ENCODE measurements at places on chromosomes 6 and 20.

GRCh38 chr6:25070547-25071366, 135.0 kb upstream of the RIPOR2 start:
- DNase-seq = peak; percentile 85
- H3K36me3 ChIP-seq = no peaks in the 10 kb centered on the region
- no peak overlapping the region for H3K27ac ChIP-seq
- H3K27me3 ChIP-seq = no peaks in the 10 kb centered on the region

DNA sequence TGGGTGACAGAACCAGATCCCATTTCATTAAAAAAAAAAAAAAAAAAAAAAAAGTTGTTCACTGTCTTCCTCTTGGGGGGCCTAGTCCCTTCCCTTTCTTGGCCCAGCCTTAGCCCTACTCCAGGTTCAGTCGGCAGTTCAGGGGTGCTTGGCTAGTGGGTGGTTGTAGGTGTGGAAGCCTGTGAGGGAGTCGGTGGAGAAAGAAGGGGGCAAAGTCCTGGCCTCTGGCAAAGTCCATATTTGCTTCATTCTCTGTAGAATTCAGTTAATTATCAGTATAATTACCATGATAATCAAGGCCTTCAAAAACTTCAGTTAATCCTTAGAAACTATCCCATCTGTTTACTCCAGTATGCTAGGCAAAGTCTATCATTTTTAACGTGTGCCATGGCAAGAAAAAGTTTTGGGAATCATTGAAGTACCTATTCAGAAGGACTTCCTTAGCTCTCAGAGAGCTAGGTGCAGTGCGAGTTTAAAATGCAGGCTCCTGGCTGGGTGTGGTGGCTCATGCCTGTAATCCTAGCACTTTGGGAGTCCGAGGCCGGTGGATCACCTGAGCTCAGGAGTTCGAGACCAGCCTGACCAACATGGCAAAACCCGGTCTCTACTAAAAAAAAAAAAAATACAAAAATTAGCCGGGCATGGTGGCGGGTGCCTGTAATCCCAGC, 205.7 kb upstream of the ARG1 start:
- no peak overlapping the region for H3K27ac ChIP-seq
- H3K4me1 ChIP-seq = no peaks in the 10 kb centered on the region
- no peak for DNase-seq
- H3K27me3 ChIP-seq = no peaks in the 10 kb centered on the region
- no peak overlapping the region for H3K4me3 ChIP-seq
- no peaks in the 10 kb centered on the region for H3K36me3 ChIP-seq

DNA sequence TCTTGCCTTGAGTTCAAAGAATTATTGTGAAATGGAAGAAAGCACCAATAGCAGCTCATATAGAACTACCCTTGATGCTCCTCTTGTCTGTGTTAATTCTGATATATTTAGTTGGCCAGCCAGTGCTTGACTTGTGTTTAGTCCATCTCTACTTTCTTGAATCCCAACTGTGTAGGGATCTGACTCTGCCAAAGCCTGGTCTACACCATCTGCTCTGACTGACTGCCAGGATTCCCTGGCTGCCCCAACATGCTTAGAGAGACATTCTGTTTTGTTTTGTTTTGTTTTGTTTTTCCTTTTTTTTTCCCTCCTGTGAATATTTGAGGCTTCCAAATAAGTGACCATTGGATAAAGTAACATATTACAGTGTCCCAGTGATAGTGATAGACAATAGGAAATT, 953.7 kb upstream of the MANEA start:
- H3K36me3 ChIP-seq = no peaks in the 10 kb centered on the region
- no peak overlapping the region for H3K4me3 ChIP-seq
- no peaks in the 10 kb centered on the region for H3K4me1 ChIP-seq
- DNase-seq = no peak
- H3K27ac ChIP-seq = no peak overlapping the region
- H3K27me3 ChIP-seq = no peaks in the 10 kb centered on the region

- H3K4me3 ChIP-seq = no peak overlapping the region
- no peaks in the 10 kb centered on the region for H3K36me3 ChIP-seq
- H3K27ac ChIP-seq = no peak overlapping the region
- H3K4me1 ChIP-seq = no peaks in the 10 kb centered on the region
- no peaks in the 10 kb centered on the region for H3K27me3 ChIP-seq
Measured at GRCh38 chr6:169420912-169421543, 167.4 kb upstream of the THBS2 start.

DNA sequence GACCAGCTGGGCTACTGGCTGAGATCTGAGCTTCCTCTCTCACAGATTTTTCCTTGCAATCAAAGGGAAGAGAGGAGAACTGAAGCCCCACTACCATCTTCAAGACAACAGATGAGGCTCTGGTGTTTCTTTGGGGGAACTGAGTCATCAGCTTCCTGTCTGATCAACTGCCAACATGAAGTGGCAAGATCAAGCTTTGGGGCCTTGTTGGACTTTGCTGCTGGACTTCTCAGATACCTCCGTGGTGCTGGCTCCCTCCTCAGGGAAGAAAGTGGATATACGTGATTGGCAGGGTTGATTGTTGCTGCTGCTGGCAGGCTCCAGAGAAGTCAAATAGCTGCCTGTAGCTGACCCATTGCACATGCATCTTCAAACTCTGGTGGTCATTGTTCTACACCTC, 3.6 kb upstream of the TOX2 start:
- H3K4me1 ChIP-seq = peaks cover 5% of the 10 kb centered on the region
- no peaks in the 10 kb centered on the region for H3K36me3 ChIP-seq
- H3K27ac ChIP-seq = no peak overlapping the region
- H3K27me3 ChIP-seq = peaks cover 2% of the 10 kb centered on the region
- peak; percentile 48 for DNase-seq
- H3K4me3 ChIP-seq = no peak overlapping the region

All from mesendoderm (in vitro differentiated cells).